ENCODE measurements at places on chromosomes 5 and 9.

GRCh38 chr5:149452665-149453617 lies 73.8 kb upstream of the IL17B start:
- no peak for DNase-seq

GRCh38 chr5:127959152-127959764 lies 124.3 kb upstream of the SLC12A2 start:
- DNase-seq: no peak

- DNase-seq: no peak
Observed at GRCh38 chr9:93830606-93831005, 124.5 kb downstream of the BARX1 start.

DNA sequence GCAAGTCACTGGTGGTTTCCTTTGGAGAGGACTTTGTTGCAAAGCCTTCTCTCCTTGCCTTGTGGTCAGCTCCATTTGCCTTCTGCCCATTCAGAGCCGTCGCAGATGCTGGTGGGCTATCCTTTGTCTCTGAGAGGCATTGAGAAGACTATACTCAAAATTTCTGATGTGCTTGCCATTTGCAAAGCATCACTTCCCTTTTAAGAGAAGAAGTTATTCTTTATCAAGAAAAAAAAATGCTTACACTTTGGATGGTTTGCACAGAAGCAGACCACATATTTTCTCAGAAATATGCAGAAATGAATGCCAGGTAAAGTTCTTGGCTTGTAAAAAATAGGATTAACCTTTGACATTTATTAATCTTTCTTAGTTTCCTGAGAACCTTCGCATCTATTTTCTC lies 195.8 kb upstream of the KLF4 start:
- no peak for DNase-seq

GRCh38 chr5:68304421-68305052 lies 89.0 kb downstream of the PIK3R1 start:
- DNase-seq: no peak

DNA sequence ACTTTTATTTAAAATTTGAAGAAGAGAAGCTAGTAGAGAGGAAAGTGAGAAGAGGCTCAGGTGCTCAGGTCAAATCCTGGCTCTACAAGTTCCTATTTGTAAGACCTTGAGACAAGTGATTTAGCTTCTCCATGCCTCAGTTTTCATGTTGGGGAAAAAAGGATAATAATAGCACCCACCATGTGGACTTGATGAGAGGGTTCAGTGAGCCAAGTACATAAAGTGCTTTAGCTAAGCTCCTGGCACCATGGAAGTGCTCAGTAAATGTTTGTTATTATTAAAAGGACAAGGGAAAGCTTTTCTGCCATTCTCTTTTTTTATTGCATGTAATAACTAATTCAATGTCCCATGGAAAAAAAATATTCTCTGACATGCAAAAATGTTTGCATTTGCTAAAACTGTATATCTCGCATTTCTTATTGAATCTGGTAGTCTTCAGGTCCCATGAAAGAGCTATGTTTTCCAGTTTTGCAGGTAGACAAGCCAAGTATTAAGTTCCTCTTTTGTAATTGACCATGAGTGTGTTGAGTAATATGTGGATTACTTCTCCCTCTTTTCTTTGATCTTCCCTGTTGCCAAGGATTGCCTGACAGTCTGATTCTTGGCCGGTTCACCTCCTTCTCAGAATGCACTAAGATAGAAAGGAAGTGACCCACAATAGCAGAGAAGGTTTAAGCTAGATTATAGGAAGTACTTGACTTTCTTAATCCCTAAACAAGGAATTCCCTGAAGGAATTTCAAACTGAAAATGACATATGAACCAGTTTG lies 45.6 kb upstream of the TRIM32 start:
- DNase-seq: no peak

DNA sequence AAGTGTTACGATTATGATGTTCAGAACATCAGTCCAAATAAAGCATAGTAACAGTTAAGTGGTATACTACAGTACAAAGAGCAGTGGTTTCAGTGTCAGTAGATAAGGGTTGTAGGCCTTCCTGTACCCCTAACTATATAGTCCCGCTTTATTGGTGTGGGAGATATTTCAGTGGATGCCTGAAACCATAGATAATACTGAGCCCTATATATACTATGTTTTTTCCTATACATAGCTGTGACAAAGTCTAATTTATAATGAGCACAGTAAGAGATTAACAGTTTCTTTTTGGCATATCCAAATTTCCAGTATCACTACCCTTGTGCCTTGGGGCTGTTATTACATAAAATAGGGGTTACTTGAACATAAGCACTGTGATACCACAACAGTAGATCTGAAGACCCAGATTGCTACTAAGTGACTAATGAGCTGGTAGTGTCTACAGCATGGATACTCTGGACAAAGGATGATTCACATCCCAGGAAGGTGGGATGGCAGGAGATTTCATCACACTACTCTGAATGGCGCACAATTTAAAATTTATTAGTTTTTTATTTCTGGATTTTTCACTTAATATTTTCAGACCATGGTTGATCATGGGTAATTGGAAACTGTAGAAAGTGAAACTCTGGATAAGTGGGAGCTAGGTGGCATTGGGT lies 119.3 kb downstream of the RPS23 start:
- DNase-seq: no peak

GRCh38 chr5:79183011-79183410 lies 52.9 kb upstream of the JMY start:
- no peak for DNase-seq

DNA sequence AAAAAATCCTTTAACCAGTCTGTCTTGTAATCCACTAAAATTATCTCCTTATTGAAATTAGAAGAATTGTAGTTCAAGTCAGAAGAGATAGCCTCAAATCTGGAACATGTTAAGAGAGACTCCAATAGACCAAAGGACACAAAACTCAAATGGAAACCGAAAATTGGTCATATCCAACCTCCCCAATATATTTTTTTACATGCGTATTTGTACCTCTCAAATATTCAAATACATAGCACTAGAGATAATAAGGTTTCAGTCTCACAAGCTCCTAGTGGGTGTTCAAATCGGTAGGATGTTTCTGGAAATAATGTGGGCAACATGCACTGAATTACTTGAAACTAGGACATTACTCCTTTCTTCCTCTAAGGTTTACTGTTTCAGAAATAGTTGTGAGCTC lies 33.5 kb downstream of the EPB41L4A start:
- DNase-seq: no peak

DNA sequence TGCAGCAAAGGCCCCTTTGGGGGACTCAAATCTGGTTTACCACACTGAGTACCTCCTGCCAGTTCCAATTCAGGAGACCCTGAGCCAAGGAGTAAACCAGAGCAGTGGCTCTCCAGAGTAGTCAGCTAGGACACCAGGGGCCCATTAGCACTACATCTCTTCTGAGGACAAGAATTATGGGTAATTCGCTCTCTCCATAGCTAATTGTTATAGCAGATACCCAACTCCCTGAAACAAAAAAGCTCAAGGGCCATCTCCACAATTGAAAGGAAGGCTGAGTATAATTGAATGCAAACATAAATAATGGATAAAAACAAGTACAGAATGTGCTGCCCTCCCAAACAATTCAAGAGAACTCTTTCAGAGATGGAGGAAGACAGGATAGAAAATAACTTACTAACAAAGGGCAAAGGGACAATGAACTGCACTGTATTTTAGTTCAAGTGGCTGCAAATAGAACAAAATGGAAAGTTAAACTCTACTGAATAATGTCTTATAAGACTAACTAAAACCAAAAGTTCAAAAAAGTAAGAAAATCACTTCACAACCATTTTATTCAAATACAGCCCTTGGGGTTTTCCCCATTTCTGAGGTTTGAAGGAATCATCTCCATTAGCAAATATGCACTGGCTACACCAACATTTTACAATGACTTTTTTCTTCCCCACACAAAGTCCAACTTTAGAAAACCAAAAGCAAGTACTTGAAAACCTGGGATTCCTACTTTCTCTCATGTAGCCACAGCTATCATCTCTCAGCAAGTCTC lies 118.8 kb downstream of the SIL1 start:
- DNase-seq: no peak

DNA sequence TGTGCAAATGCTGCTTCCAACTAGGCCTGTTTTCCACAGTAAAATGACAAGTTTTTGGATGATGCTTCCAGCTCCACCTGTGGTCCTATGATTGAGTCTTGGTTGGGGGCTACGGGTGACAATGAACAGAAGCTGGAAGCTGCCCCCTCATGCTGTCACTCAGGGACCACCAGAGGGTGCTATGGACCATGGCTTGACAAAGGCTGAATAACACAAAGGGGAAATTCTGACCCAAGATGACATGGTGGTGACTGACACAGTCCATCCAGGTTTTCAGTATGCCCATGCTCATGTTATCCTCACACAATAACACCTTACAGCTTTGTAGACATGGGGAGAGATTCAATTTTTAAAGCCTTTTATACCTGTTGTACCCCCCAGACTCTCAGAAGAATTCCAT lies 23.9 kb upstream of the SAP30L start:
- no peak for DNase-seq

DNA sequence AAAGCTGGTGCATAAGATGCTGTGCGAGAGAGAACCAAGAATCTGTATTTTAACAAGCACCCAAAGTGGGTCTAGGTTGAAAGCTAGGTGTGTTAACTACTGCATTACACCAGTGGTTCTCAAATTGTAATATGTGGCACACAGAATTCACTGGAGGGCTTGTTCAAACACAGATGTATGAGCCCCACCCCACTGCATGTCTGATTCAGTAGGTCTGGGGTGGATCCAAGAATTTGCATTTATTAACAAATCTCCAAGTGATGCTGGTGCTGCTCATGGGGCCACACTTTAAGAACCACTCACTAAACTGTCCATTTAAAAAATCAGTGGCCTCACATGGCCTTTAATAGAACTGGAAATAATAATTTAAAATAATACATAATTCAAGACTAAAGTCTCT lies 40.4 kb downstream of the LPAR1 start:
- DNase-seq: no peak

DNA sequence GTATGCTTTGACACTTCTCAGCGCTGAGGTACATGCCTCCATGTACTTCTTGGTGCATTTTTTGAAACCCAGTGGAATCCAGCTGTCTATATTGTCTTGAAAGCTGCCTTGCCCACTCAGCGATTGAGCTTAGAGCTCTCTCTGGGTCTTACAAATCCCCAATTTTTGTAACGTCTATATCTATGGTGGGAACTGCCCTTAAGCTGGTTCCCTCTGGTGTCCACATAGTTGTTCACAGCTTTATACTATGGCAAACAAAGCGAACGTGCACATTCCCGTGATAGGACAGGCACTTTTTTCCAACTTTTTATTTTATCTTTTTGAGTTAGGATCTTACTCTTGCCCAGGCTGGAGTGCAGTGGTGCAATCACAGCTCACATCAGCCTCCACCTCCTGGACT lies 20.9 kb downstream of the CDHR2 start:
- no peak for DNase-seq

DNA sequence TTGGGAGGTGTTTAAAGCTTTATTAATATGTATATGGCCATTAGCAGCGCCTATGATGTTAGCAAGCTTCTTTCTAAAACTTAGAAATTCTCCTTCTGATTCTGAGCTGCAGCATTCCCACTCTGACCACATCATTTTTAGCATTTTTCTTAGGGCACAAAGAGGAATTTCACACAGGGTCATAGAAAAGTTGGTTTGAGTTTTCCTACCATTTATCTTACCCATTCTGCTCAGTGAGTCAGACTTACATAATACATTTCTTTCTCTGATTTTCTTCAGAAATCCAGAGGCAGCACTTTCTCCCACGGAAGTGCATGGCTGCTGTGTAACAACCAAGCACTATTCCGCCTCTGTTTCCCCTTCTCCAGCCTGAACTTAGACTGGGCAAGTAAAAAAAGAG lies 246.6 kb downstream of the ARL15 start:
- DNase-seq: no peak

- no peak for DNase-seq
Observed at GRCh38 chr5:131384616-131385214, 120.9 kb downstream of the CDC42SE2 start.

GRCh38 chr5:146213210-146213826 lies 9.9 kb downstream of the RBM27 start:
- no peak for DNase-seq

- DNase-seq: no peak
Observed at GRCh38 chr5:154274828-154275185, 84.3 kb downstream of the GALNT10 start.

DNA sequence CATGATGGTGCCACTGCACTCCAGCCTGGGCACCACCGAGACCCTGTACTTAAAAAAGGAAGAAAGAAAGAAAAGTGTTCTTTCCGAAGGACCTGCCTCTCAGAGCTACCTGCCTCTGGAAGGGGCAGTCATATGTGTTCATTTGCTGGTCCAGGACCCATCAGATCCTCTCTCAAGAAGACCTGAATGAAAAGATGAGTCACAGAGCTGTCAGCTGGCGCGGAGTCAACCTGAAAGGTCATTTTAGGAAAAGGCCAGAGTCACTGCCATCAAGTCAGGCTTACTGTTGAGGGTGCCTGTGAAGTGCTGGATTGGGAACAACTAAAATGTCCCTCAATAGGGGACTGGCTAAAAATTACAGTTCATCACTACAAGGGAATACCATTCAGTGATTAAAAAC lies 14.9 kb upstream of the HRH2 start:
- no peak for DNase-seq

GRCh38 chr5:98308960-98309359 lies 464.5 kb upstream of the RGMB start:
- no peak for DNase-seq

GRCh38 chr5:158953929-158954534 lies 145.7 kb downstream of the EBF1 start:
- DNase-seq: no peak

- DNase-seq: no peak
Observed at GRCh38 chr9:2574203-2574602, 47.4 kb upstream of the VLDLR start.

DNA sequence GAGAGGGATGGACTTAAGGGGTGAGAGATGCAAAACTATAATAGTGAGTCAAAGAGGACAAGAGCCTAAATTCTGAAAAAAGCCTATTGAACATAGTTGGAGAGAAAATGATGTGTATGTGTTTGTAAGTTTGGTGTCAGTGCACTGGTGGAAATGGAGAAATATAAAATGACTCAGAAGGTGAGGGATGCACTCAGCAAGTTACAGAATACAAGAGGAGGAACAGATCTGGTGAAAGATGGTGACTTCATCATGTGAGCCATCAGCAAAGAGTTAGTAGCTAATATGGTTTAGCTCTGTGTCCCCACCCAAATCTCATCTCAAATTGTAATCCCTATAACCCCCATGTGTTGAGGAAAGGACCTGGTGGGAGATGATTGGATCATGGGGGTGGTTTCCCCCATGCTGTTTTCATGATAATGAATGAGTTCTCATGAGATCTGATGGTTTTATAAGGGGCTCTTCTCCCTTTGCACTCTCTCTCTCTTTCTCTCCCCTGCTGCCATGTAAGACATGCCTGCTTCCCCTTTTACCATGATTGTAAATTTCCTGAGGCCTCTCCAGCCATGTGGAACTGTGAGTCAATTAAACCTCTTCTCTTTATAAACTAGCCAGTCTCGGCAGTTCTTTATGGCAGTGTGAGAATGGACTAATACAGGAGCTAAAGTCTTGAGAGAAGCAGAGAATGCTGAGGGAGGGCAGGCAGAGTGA lies 30.4 kb upstream of the FYB1 start:
- DNase-seq: no peak

GRCh38 chr5:134131578-134132350 lies 17.3 kb downstream of the TCF7 start:
- no peak for DNase-seq
